ENCODE measurements at places on chromosomes 16 and 17.

DNA sequence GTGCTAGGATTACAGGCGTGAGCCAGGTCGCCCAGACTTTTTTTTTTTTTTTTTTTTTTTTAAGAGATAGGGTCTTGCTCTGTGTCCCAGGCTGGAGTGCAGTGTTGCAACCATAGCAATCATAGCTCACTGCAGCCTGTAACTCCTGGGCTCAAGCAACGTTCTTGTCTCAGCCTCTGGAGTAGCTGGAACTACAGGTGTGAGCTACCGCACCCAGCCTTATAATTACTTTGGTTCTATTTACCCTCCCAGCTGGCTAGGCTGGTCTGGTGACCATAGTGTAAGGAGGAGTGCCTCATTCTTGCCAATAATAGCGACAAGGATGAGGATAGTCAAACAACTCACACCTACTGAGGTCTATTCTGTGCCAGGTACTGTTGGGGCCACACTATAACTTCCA is 39.6 kb upstream of the USP7 start:
- DNase-seq = no peak

DNA sequence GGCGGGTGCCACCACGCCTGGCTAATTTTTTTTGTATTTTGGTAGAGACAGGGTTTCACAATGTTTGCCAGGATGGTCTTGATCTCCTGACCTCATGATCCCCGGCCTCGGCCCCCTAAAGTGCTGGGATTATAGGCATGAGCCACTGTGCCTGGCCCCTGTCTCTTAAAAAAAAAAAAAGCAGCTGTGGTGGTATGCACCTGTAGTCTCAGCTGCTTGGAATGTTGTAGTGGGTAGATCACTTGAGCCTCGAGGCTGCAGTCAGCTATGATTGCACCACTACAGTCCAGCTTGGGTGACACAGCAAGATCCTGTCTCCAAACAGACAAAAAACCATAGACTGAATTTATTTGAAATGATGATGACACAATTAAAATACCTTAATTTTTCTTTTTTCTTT is 24.3 kb downstream of the CDK12 start:
- DNase-seq = peak; percentile 94

DNA sequence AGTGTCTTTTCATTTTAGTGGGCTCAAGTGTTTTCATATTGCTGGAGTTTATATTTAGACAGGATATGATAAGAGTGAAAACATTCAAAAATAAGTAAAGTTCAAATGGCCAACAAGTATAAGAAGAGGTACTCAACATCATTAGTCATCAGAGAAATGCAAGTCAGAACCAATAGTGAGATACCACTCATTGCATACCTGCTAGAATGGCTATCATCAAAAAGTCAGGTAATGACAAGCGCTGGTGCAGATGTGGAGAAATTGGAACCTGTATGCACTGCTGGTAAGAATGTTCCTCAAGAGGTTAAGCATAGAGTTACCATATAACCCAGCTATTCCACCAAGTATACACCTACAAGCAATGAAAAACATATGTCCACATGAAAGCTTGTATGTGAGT is 87.8 kb downstream of the WNT3 start:
- DNase-seq = no peak

GRCh38 chr17:66727634-66728570 is 107.0 kb upstream of the CACNG5 start:
- DNase-seq = no peak

DNA sequence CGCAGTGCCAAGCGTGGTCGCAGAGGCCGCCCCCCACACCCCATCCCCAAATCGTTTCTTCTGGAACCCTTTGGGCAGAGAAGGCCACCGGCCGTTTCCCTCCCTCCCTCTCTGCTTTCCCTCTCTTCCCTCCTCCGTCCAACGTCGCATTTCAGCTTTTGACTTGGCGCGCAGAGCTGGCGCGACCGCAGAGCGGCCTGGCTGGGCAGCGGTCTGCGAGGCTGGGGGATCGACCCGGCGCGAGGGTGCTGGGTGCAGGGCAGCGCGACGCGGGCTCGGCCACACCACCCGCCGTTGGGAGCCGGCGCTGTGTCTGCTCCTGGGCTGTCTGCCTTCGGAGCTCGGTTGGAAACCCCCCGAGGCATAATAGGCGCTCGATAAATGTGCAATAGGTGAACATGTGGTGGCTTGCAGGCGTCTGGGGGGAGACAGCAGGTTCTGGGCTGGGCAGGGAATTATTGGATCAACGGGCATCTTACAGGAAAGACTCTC is 2.8 kb upstream of the NTN3 start:
- DNase-seq = no peak

GRCh38 chr17:8463099-8463498 is 27.4 kb downstream of the NDEL1 start:
- peak; percentile 93 for DNase-seq

DNA sequence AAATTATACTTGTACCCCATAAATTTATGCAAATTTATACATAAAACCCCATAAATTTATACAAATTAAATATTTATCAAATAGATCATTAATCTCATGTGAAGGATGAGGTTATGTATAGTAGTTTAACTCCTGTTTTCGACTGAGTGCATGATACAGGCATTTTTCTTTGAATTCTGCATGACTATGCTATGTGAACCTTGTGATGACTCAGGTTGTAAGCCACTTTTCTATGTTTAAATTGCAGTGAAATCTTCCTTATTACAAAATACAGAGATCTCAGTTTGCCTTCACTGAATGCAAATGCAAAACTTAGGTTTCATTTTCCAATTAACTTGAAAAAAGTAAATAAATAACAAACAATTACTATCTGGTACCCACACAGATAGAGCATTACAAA is 843.7 kb downstream of the CDH11 start:
- no peak for DNase-seq

GRCh38 chr17:9020824-9021157 is 519 bp upstream of the NTN1 start:
- DNase-seq = no peak

DNA sequence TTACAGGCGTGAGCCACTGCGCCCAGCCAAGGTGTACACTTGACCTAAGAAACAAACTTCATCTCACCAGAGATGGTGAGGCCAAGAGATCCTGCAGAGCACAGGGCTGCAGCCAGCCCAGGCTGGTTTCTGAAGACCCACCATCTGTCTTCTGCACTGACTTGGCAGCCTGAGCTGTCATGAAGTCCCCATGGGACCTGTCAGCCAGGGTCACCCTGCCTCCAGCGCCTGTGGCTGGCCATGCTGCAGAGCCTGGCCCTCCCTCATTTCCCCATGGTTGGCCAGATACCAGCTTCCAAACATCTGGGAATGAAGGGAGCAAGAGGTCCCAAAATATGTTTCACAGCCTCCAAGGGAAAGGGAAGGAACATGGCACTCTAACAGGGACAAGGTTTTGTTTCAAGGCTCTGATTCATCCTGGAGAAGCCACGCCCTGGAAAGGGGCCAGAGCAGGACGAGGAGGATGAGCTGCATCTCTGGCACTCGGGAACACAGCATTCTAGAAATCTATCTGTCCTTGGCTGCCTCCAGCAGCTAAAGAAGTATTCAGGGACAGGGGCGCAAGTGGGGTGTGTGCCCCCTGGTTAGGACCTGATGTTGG is 45.3 kb downstream of the DDX19A start:
- DNase-seq = peak; percentile 46

DNA sequence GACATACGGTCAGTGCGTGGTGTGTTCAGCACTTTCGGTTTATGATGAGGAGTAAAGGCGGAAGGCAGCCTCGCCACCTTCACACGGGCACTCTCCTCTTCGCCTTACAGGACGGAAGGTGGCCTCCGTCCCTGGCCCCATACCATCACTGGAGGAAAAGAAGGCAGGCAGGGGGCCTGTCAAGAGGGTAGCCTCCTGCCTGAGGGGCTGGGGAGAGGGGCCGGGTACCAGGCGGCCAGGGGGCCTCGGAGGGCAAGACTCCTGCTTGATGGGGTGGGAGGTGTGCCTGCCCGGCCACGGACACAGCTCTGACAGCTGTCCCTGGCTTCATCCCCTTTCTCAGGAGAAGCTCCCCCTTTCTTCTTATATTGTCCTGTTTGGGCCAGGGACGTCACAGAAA is 15.6 kb upstream of the SLC38A8 start:
- DNase-seq = no peak

DNA sequence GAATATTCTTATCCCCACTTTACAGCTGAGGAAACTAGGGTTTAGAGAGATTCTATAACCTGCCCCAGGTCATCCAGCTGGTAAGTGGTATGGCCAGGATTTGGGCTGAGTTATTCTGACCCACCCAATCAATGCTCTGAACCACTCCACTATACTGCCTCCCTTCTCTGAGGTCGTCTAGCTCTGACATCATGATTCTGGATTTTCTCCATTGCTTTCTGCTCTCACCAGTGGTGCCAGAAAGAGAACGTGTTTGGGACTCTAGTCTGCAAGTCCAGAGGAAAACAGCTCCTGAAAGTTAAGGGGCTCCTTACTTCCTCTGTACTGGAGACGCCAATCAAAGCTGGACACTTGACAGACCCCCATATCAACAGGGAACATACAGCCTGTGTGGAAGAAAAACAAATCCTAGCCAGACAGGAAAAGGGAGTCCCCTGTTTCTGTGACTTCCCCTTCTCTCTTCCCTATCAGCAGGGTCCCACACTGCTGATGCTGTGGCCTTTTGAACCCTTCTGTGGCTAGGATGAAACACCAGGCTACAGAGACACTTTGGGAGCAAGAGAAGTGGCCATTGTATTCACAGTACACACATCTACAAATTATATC is 6.0 kb upstream of the EZH1 start:
- no peak for DNase-seq

DNA sequence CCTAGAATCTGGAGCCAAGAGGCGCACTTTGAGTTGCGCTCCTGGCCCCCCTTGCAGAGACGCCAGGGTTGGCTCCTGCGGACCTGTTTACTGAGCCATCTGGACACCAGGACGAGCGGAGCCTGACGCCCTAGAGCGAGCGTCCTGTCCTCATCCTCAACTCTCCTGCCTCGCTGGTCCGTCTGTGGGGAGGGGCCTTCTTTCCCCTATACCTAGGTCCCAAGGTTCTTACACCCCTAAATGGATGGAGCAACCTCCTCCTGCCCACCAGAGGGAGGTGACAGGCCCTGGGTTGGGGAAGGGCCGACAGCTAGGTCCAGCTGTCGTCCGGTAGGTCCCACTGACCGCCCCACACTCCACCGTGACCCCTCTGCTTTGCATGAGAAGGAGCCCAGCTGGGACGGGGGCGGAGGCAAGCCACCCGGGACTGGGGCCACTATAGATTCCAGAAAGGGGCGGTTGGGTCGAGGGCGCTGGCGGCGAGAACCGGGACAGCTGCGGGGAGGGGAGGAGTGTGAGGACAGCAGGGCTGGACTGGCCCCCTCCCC is 3.1 kb upstream of the LHX1 start:
- no peak for DNase-seq

GRCh38 chr16:20329392-20330138 is 2.3 kb upstream of the GP2 start:
- DNase-seq = no peak

GRCh38 chr17:17484451-17484899 is 7.7 kb downstream of the MED9 start:
- DNase-seq = no peak

DNA sequence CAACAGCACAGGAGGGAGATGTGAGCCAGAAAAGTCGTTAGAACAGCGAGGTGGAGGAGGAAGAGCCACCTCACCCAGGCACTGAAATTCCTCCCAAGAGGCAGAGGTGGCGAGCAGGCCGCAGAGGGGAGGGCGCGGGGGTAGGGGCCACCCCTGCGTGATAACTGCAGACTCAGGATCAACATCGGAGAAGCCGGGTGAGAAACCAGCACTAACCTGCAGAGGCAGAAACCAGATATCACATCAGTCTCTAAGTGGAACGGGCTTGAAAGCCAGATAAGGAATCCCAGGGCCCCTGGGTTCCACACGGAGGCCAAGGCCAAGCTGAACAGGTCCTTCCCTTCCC is 39.4 kb upstream of the ZC3H18 start:
- no peak for DNase-seq

GRCh38 chr16:66858740-66859396 is 14.7 kb downstream of the CA7 start:
- peak; percentile 24 for DNase-seq

DNA sequence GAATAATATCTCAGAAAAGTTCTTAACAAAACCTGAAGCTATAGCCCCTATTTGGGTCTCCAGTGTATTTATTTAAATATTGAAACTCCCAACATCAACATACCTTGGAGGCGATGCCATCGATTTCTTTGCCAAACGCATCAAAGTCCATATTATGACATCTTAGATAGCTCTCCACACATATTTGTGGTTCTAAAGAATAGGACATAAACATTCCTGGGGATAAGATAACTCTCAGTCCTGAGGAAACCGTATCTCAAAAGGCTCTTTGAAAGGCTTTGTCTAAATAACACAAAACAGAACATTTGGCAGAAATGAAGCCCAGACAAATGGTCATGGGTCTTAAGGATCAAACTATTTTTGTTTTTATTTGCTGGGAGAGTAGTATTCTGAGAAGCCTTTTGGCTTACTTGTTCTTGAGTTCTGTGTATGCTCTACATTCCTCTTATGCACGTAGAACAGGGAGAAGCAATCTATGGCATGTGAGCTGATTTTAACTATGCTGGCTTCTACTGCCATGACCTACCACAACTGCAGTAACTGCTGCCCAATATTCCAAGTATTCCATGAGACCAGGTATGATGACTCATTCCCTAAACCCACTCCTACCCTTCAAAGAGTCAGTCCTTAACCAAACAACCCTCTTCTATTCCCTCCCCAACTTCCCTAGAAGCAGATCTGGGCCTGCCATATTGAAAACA is 279.0 kb upstream of the ZFHX3 start:
- DNase-seq = no peak

- DNase-seq = no peak
Measured at GRCh38 chr16:82993926-82994325, 367.2 kb downstream of the CDH13 start.

- DNase-seq = no peak
Measured at GRCh38 chr17:70365091-70365583, 195.8 kb downstream of the KCNJ2 start.

DNA sequence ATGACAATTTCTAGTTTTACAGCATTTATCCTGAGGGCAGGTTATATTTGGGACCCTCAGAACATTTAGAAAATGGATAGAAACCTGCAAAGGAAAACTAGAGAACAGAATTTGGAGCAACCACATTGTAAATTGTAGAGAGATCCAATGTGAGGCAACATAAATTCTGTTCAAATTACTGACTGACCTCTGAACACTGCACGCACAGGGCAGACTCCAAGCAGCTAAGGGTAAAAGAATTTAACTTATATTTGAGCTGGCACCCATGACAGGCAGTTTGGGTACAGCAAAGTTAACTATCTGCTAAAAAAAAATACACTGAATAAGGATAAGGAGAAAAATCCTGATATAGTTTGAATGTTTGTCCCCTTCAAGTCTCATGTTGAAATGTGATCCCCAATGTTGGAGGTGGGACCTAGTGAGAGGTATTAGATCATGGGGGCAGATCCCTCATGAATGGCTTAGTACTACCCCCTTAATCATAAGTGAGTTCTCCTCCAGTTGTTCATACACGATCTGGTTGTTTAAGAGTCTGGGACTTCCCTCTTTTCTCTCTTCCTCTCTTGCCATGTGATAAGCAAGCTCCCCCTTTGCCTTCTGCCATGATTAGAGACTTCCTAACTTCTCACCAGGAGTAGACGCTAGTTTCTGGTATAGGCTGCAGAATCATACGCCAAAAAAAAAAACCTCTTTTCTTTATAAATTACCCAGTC is 75.7 kb downstream of the FBXL20 start:
- no peak for DNase-seq

GRCh38 chr16:8005096-8005860 is 585.0 kb downstream of the TMEM114 start:
- no peak for DNase-seq

GRCh38 chr17:79936641-79937381 is 97.6 kb upstream of the CBX4 start:
- DNase-seq = no peak

GRCh38 chr16:3681206-3681605 is 26.7 kb downstream of the DNASE1 start:
- DNase-seq = no peak

Measured in BJ (cell line).